NCI-H1930 (cell line): ENCODE measurements at places on chromosomes 3 and 15.
A peak's percentile ranks its signal among the peaks of the same experiment; 100 is the strongest.

DNA sequence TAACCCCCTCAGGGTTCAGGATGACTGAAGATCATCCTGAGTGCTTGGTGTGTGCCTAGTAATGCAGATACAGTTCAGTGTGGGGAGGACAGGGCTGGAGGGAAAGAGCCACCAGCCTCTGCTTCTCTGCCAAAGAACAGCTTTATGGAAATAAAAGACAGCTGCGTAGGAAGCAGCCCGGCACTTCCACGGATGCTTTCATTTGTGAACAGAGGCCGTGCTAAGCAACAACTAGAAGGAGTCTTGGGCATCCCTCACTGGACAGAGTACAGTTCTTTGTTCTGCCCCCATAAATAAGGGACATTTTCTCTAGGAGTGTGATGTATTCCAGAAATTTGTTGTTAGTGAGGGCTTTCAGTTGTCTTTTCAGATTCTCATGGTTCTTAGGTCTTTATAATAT lies 194.8 kb upstream of the RGMA start:
- no peak for DNase-seq

DNA sequence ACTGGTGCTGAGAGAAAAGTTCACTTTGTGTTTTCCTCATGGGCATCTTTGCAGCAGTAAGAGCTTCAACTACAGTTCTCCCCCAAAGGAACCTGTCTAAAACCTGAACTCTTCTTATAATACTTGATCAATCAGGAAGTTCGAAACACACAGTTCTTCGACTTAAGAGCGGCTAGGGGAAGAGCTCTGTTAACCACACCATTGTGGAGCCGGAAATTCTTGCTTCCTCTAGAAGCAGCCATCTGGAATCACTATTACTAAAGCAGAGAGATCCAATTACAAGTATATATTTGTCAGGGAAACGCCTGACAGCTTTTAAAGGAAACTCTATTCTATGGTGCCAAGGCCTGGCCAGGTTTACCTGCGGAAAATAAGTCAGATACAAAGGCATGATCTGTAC lies 337.3 kb upstream of the CBLB start:
- no peak for DNase-seq

DNA sequence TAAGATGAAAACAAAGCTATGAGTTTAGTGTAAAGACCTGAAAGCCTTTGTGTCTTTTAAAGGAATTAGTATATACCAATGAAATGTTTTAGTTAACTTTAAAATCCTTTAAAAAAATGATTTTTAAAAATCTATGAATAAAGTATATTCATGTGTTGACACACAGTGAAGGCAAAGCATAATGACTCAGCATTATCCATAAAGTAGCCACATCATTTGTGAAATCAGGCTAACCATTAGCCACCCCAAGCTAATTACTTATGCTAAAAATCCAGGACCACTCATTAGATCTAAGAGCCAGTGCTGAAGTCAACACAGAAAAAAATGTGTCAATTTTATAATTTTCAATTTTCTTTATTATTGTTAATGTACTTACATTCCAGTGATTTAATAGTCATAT lies 310.2 kb downstream of the TBC1D5 start:
- DNase-seq: no peak

- DNase-seq: no peak
Observed at GRCh38 chr3:168532135-168532534, 436.4 kb upstream of the GOLIM4 start.

GRCh38 chr3:123290962-123291361 lies 89.2 kb downstream of the SEC22A start:
- DNase-seq: no peak

DNA sequence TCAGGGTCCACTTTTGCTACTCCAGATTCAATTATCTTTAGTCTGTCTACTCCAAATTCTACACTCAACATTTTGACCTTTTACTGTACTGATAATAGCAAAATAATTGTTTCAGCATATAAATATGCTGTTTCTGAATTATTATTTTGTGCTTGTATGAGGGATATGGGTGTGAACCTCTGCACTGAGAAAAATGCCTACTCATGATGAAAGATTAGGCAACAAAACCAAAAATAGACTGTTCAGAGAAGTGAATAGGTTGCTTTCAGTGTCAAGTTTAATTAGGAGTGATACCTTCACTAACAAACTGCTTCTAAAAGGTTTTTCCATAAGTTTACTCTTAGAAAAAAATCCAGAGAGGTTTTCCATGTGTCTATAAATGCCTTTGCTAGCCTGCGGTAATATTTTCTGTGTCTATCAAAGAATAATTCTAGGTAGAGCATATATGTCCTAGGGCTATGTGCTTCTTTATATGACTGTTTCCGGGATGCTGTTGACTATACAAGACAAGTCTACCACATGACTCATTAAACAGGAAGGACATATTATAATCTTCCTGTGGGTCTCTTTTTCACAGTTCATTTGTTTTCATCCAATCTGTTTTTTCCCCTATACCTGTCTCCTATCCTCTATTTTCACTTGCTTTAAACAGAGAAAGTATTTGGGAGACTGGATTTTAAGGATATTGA lies 218.5 kb upstream of the TTC14 start:
- DNase-seq: no peak

DNA sequence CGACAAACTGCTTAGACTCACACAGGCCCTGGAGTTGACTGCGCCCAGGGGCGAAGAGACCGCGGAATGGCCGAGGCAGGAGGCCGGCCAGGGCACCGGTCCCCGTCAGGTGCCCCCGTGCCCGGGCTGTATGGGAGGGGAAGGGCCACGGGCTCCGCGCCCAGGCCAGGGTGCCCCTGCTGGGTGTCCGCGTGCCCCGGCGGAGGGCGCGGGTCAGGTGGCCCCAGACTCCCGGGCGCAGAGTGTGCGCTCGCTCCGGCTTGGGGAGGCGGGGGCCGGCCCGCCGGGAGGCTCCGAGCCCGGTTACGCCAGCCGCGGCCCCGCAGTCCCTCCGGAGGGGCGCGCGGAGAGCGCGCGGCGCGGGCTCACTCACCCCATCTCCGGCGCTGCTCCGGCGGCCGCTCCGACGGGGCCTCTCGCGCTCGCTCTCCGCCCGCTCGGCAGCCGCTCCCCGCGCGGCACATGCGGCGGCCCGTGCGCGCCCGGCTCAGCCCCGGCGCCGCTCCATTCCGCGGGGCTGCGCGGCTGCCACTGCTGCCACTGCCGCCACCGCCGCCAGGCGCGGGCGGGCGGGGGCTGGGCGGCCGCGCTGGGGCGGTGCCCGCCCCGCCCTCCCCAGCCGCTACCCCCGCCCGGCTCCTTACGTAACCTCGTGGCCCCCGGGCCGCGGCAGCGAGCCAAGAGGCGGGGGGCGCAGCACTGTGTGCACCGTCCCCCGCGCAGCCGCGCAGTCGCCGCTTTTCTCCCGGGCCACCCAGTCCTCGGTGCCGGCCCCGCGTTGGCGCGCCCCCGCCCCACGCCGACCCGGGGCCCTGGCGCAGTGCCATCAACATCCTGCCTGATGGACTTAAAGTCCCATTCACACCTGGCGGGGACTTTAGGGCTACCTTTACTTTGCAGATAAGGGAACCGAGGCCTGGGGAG lies at the start of gene HOMER2:
TSS of gene HOMER2 (minus strand) at position 563 of the 924 bp plus-strand sequence. CDS start at position 378, 185 bp downstream.
- peak; percentile 5 for DNase-seq

DNA sequence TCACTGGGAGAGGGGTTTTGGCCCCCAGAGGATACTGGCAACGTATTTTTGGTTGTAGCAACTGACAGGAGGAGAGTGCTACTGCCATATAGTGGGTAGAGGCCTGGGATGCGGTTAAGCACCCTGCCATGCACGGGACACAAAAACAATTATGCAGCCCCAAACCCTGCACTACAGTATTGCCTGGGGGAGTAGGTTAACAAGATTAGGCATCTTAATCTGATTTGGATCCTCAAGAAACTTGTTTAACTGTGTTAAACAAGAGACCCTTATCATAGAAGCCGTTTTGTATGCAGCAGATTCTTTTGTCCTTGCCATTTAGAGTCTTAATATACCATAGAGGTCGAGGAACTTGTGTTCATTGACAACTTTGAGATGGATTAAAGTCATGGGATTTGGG lies 3.4 kb downstream of the PHLDB2 start:
- no peak for DNase-seq

GRCh38 chr3:125381314-125381713 lies 6.2 kb upstream of the ZNF148 start:
- no peak for DNase-seq

DNA sequence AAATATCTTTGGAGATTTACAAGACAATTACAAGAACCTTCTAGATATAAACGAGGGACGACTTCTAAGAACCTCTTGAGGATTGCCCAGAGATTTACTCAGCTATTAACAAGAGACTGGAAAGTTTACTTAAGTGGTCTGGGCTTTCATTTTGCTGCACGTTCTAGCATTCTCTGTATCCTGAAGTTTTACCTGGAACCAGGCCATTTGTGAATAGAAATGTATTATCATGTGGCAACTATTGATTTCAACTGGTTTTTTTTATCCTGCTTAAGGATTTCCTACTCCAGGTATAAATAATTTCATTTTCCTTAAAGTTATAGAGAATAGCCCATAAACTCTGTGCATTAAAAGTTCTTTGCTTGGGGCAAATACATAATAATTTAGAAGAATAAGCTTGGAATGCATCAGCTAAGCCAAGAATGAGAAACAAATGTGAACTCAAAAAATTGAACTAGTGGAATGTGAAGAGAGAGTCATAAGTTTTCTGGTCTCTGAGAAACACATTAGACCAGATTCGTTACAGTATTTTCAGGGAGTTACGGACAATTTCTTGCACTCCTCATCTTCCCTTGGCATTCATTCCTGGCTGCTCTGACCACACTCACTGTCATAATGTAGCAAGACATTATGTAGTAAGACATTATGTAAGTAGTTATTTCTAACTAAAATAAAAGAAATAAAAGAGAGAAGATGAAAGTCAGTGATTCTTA lies 1.3 kb downstream of the AQP9 start:
- no peak for DNase-seq

- DNase-seq: no peak
Observed at GRCh38 chr3:4848176-4848825, 130.9 kb upstream of the BHLHE40 start.

DNA sequence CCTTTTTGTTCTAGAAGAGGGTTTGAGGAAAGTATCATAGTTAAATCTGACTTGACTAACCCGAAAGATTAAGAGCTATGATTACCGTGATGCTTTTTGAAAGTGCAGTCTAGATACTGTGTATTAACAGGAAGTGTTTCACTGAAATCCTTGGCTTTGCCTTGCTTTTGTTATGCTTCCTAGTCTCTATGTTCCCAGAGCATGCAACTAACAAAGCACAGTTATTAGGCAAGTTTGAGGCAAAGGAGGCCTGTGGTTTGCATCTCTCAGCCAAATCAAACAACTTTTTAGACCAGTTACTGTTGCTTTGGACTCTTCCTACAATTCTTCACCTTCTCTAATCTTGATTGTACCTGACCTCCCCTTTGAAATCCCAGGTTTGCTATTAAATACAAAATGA lies 3.9 kb downstream of the LXN start:
- no peak for DNase-seq

GRCh38 chr3:183818041-183818620 lies 7.2 kb downstream of the MAP6D1 start:
- no peak for DNase-seq

- DNase-seq: peak; percentile 19
Observed at GRCh38 chr3:118628704-118629341, 405.8 kb downstream of the IGSF11 start.

GRCh38 chr3:174110761-174111160 lies 713.2 kb downstream of the NLGN1 start:
- DNase-seq: no peak

DNA sequence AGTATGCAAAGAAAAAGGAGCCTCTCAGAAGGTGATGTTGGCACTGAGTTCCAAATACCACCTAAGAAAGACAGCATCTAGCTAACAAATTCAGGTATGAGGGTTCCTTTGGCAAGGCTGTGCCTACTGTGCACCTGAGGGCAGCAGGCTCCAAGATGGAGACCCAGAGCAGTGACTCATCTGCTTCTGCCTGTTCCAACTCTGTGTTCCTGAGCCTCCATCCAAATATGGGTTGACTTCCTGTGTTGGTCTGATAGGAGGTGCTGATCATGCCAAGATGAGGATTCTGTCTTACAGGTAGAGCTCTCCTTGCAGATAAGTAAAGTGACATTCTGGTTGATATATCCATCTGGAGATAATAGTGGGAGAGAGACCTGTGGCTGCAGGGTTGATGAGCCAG lies 26.0 kb downstream of the SV2B start:
- DNase-seq: no peak
